ENCODE measurements at places on chromosomes 2 and 18.

DNA sequence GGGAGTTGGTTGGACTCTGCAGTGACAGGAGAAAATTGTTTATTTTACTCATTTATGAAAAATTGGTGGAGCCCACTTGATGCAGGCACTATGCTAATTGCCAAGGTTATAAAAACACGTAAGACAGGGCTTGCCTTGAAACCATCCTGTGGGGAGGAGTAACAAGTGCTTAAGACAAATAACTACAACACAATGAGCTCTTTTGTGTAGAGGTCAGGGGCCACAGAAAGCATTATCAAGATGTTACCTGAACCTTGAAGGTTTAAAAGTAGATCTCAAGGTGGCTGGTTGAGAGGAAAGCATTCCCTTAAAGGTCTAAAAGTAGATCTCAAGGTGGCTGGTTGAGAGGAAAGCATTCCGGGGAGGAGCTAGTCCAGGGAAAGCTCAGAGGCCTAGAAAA is 381.8 kb upstream of the POU3F3 start:
- no peak for DNase-seq

DNA sequence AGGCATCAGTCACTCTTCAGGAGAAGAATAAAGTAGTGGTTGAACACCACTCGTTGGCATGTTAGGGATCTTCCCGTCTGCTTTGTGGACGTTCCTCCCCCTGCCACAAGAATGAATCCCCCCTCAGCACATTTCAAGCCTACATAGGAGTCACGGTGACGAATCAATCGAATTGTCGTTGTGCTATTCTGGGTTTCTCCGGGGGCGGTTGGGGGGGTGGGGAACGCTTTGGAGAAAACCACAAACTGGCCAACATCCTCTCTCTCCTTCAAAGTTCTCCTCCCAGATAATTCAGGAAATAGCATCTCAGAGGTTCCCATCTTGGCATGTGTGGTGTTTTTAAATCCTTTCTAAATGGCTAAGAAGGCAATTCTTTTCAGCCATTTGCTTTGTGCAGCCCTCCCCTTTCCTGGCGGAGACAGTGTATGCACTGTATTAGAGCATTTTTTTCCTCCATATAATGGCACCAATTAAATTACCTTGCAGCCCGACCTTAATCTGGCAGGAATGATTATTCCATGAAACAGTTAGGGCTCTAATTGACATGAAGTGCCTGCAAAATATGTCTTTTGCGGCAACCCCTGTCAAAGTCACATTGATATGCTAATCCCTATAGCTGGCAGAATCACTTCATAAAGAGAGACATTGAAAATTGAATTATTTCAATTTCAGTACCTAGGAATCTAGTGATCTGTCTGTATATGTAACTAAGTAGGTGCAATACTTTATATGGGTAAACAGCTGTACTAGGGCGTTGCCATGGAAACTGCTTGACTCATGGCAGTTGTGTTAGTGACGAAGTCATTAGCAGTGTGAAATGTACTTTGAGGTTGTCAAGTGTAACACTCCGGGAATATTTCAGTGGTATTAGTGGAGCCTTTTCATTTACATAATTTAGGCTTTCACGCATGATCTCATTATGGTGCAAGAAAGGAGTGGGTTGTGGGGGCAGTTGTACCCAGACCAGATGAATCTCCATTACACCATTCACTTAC is 323.4 kb upstream of the SLC14A2 start:
- no peak for DNase-seq

DNA sequence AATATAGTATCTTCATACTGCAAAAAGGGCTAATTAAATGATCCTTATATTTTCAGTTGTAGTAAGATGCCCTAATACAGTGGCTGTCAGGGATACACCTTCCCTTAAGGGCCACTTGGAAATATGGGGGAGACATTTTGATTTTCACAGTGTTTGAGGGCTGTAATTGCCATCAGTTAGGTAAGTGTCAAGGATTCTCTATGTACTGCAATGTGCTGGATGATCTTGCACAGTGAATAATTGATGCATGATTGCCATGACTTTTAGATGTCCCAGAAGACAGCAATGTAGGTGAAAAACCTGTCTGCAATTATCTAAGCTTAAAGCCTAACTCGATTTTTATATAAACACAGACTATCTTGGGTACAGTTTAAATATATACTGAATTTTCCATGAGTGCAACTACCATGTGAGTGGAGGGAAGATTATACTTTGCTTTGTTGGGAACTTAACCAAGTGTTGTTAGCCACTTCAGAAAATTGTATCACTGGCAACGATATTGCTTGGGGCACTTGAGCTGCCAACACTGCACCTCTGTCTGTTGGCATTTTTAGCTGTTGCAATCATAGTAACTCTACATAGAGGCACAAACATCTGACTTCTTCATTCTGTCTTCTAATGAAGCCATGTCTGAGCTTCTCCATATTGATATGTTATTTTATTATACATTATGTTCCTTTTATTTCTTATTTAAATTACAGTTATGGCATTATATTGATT is 45.2 kb downstream of the MAIP1 start:
- no peak for DNase-seq

- no peak for DNase-seq
These were observed 50.9 kb downstream of the RRM2 start for GRCh38 chr2:10173258-10174005.

DNA sequence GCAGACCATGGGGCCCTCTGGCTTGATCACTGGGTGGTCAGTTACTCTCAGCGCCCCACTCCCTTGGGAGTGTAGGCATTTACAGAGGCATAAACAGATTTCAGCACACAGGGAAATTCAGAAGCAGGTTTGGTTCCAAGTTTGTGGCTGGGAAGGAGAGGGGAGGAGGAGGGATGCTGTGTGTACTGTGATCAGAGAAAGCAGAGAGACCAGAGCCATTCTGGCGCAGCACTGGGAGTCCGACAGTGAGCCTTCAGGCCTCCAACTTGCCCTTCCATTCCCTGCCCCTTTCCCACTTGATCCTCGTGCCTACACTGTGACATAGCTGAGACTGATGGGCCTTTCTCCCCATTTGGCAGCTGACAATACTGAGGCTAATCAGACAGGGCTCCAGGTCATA is 47.8 kb upstream of the LOXHD1 start:
- DNase-seq: no peak

- no peak for DNase-seq
These were observed 231.2 kb upstream of the LINC00305 start for GRCh38 chr18:64380117-64380516.

DNA sequence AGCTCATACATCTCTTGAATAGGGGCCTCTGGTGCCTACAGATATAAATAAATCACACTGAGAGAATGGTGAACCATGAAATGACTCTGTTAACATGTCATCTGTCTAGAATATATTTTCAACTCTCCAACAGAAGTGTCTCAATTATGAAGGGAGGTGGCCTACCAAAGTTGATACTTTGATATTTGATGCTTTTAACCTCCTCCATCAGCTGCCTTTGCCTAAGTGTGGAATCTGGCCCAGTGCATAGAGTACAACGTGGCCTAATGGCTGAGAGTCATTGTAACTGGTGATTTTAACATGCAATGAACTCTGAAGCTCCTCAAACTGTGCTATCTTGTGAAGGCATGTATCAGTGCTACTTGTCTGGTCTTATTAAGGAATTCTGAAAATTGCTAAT is 93.4 kb downstream of the MYO3B start:
- no peak for DNase-seq

DNA sequence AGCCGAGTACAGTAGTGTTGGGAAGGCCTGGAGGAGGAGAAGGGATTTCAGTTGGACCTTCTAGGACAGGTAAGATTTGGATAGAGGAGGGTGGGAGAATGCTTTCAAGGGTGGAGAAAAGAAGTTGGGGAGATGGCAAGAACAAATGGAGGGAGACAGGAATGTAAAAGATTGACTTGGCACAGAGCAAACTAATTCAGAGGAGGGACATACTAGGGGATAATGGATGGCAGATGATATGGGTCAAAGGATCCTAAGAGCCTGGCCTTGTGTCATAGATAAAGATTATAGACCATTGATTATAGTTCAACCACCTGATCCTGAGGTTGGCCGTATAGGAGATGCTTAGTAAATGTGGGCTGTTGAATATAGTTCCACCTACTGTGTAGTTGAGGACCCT is 12.4 kb downstream of the WDR43 start:
- DNase-seq: no peak

GRCh38 chr2:121031568-121032340 is 253.2 kb downstream of the TFCP2L1 start:
- DNase-seq: no peak

GRCh38 chr2:108364676-108365297 is 13.0 kb upstream of the SULT1C4 start:
- DNase-seq: no peak

DNA sequence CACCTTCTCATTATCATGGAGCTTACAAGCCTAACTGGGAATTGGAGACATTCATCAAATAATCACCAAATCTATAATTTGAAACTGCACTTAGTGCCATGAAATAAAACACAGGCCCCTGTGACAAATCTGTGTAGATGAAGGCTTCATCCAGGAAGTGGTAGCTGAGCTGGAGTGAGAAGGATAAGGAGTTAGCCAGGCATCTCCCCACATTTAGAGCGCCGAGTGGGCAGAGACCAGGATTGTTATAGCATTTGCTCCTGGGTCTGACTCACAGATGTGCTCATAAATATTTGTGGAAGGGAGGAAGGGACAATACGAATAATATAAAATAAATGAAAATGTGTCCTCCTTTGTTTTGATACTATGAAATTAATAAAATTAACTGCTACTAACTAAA is 2.5 kb upstream of the MAT2A start:
- DNase-seq: no peak

- DNase-seq: no peak
These were observed 119.2 kb upstream of the STK17B start for GRCh38 chr2:196290569-196290968.
